Endothelial cell (in vitro differentiated cells): ENCODE measurements at places on chromosomes 6 and 20.

GRCh38 chr6:33851959-33852358 lies 48.2 kb upstream of the MLN start:
- DNase-seq = peak; percentile 55

DNA sequence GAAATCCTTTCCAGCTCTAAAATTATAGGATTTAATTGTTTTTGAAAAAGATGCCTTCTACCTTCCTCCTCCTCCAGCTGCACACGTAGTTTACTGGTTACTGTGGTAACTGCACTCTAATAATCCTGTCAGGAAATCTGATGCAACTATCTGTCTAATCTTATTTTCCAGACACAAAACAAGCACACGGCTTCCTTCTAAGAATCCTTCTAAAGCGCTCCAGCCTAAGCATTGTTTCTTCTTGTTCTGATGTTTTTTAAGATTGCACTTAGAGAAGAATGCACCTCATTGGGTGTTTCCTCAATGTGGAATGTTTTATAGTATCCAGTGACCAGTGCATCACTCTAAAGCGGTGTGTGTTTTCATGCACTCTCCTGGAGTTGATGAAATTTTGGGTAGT lies 63.6 kb downstream of the CARMIL1 start:
- DNase-seq = no peak

- no peak for DNase-seq
Observed at GRCh38 chr6:114428341-114428740, 85.5 kb upstream of the HS3ST5 start.

DNA sequence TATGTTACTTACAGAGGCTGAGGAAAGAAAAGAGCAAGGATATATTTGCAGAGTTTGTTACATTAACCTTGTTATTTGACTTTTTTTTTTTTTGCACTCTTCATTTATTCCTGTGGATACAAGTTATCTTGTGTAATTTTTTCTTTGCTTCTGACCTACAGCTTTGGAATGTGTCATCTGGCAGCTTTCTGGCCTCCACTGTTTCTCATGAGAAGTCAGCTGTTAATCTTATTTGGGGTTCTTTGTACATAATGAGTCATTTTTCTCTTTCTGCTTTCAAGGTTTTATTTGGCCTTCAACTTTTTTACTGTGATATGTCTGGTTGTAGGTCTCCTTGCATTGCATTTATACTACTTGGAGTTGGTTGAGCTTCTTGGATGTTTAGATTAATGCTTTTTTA lies 333.4 kb downstream of the SMOC2 start:
- no peak for DNase-seq

GRCh38 chr6:252775-253535 lies 39.3 kb upstream of the DUSP22 start:
- DNase-seq = no peak

DNA sequence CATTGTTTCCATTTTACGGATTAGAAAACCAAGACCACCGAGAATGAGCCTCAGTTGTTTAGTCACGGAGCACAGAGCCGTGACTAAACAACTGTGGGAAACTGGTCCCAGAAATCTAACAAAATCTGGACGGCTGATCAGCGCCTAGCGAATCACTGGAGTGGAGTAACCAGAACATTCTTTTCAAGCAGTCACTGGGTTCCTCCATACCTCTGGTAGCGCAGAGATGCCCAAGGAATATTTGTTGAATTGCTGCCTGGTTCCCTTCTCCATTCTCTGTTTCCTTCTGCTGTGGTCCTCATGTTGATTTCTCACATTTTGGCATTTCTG lies 62.0 kb downstream of the GPX5 start:
- no peak for DNase-seq

DNA sequence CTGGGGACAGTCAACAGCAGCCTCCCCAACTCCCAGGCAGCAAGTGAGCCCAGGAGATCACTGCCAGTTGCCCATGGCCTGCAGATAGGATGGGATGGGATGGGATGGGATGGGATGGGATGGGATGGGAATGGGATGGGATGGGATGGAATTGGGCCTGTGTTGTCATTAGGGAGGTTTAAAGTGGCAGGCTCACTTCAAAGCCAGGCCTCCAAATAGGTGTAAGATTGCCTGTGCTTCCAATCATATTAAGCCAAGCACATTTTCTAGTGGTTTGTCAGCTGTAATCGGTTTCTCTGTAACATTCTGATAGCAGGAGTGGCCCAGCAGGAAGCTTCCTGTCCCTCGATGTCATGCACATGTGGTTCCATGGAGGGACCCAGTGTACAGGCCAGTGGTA lies 82.7 kb upstream of the NXT1 start:
- DNase-seq = no peak

DNA sequence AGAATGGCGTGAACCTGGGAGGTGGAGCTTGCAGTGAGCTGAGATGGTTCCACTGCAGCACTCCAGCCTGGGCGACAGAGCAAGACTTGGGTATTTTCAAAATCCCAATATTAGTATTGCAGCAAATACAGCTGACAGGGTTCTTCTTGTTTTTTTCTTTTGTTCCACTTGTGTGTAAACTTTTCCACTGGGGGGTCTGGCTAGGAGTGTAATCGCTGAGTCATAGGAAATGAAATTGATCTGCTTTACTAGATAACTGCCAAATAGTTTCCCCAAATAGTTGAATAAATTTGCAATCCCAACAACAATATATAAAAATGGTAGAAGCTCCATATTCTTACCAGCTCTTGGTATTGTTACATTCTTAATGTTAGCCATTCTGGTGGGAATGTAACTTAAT lies 526.0 kb upstream of the SOX4 start:
- DNase-seq = no peak

DNA sequence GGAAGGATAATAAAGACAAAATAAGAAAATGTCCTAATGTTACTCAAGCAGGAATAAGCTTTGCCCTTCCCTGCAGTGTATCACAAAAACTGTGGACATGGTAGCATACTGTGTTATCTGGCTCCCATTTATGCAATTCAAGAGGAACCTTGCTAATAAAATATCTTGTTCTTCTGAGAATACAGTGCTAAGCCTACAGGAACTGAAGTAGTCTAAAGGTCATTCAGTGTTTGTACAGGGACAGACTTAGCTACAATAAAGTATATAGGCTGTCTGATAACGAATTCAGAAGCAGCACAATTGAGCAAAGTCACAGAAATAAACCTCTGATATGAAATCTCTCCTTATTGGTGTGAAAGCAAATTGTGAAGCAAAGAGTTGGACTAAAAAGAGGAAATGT lies 59.6 kb upstream of the SDHAF4 start:
- DNase-seq = no peak

- no peak for DNase-seq
Observed at GRCh38 chr6:16752206-16752866, 8.9 kb downstream of the ATXN1 start.

- DNase-seq = no peak
Observed at GRCh38 chr20:3612795-3613572, 50.2 kb downstream of the GFRA4 start.

GRCh38 chr20:23356203-23356602 lies 5.6 kb downstream of the NXT1 start:
- DNase-seq = no peak

- no peak for DNase-seq
Observed at GRCh38 chr6:36703982-36704381, 6.4 kb downstream of the RAB44 start.

- no peak for DNase-seq
Observed at GRCh38 chr6:142819603-142820337, 125.2 kb downstream of the HIVEP2 start.

GRCh38 chr6:134046054-134046453 lies 6.4 kb downstream of the SLC2A12 start:
- no peak for DNase-seq

- no peak for DNase-seq
Observed at GRCh38 chr20:39660226-39660625, 698.1 kb downstream of the DHX35 start.

GRCh38 chr6:168927026-168927425 lies 326.6 kb downstream of the THBS2 start:
- no peak for DNase-seq

GRCh38 chr6:158654960-158655489 lies 5.2 kb downstream of the SYTL3 start:
- DNase-seq = no peak

DNA sequence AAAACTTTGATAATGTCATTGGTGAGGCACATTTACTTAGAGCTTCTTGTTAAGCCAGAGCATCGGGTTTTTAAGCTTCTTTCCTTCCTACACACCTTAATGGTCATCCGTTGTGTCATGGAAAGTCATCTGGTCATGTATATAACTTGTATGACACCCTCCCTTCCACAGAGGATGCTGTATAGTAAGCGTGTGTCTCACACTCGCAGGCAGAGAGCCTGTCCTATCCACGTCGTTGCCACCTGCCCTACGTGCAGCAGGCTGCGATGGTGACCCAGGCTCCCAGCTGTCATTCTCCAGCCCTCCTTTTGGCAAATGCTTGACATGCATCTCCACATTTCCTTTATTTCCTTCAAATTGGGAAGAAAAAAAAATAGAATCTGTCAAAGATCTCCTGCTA lies 85.6 kb downstream of the MYB start:
- DNase-seq = no peak

DNA sequence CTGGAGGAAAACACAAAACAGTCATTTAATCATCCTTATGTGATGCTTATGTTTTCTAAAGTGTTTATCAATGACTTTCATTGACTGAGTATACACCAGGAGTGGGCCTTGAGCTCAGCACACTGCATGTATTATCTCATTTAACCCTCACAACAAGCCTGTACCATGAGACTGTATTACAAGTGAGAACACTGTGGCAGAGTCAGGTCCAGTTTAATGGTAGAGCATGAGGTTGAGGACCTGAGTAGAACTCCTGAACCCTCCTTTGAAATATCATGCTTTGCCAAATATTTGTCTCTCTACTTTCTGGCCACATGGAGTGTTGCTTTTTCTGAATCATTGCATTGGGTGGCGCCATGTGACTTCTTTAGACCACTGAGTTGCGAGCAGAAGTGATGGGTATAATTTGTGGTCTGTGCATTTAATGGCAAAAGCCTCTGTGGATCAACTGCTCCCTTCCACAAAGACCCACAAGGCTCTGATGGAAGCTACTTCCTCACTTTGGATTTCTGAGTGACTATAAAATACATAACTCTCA lies 65.0 kb upstream of the SIRPG start:
- no peak for DNase-seq

GRCh38 chr6:44480097-44480541 lies 92.6 kb downstream of the CDC5L start:
- DNase-seq = no peak

DNA sequence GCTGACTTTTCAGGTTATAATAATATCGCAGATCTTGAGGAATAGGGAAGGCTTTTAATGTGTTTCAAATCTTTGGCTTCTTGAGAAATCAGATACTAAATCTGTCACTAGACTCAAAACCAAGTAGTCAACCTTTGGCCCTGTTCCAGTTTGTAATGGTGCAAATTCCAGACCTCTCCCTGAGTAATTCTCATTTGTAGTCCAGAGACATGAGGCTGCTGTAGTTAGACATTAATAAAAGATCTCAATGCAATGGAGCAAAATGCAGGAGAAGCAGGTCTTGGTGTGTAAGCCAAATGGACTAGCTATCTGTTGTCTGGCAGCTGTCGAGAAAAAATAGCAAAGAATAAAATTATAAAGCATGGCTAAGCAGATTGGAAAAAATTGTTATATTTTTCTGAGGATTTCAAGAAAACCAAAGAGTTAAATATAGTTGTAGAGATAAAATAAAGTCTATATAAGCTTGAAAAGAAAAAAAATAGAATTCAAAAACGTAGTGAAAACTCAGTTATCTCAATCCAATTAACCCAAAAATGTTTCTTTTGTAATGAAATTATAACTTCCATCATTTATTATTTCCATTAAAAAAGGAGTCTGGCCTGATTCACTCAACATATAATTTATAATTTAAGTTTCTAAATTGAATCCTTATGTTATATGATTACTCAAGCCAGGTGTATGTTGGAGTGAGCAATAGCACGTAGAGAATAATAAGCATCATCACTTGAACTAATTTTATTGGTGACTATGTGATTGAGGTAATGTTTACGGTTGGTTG lies 161.5 kb upstream of the ADGRB3 start:
- no peak for DNase-seq

DNA sequence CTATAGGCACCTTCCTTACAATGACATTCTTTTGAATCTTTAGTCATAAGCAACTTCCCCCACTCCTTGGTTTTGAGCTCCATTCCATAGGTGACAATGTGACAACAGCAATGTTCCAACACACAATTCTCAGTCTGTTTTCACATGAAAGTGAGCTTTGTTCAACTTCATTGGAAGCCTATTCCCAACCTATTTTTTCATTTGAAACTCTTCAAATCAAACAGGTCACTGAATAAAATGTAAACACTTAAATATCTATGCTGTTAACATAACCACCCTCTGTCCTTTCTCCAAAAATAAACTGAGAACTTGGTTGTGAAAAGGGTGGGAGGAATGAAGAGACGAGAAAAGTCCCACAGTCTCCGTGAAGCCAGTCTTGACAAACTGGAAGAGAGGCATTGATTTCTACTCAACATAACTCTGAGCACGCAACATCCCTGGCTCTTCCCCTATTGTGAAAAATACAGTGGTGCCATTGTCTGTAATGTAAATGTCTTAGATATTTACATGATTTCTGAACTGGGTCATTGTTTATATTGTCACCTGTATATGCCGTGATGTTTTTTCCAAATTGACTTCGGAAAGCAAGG lies 343.1 kb downstream of the TFAP2A start:
- DNase-seq = no peak

DNA sequence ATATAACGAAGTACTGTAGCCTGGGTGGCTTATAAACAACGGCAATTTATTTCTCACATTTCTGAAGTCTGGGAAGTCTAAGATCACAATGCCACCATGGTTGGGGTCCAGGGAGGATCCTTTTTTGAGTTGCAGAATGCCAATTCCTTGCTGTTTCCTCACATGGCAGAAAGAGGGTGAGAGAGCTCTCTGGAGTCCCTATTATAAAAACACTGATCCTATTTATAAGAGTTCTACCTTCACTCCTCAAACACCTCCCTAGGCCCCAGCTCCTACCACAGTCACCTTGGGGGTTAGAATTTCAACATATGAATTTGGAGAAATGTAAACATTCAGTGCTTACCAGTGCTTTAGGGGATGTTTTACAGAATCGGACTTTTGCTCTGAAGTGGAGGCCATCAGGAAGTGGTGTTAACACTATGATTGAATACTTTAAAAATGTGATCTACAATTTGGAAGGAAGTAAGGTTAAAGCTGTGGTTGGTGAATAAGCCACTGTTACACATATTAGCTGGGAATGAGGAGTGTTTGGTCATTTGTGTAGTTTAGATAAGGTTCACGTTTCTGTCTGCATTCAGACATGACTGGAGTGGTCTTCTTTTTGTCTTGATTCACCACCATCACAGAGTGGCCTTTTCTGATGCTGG lies 79.9 kb upstream of the SPTLC3 start:
- no peak for DNase-seq

DNA sequence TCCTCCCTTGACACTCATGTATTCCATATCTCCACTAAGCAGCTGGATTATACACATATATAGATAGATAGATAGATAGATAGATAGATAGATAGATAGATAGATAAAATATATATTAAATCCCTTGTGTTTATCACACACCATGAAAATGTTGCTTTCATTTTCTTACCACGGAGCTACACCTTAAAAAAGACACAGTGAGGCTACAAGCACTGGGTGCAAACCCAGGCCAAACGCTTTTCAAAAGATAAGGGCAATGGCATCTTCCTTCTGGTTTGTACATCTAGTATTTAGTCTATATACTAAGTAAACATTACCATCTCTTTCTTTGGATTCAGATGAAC lies 377.1 kb downstream of the ESR1 start:
- DNase-seq = no peak

GRCh38 chr6:158815907-158816306 lies 3.3 kb downstream of the EZR start:
- DNase-seq = no peak

GRCh38 chr6:154460306-154461071 lies 50.0 kb downstream of the CNKSR3 start:
- no peak for DNase-seq

- no peak for DNase-seq
Observed at GRCh38 chr6:68958327-68958726, 323.2 kb downstream of the ADGRB3 start.
